ENCODE measurements at places on chromosomes 12 and 14. TPM values are rescaled to one million over a fixed set of nuclear protein-coding genes. Genes with fewer than 3 reads are reported as not detected.

DNA sequence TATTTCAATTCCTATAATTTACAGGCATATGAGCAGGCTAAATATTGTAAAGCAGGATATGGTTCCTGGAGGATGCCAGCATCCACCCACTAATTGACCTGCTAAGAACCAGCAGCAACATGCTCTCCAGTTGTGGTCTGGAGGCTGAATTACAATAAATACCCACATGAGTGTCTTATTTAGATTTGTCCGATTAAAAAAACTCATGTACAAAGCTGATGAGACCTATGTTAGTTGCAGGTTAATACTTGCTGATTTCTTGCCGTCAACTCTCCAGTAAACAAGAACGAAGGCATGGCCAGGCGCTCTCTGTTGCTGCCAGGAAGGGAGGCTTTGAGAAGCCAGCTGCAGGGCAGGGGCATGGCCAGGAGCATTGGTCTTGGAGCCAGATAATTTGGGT, 169.3 kb upstream of the PRICKLE1 start:
- peaks cover 39% of the 10 kb centered on the region for H3K4me1 ChIP-seq
- H3K4me3 ChIP-seq, result no peak overlapping the region
- DNase-seq, result no peak

PDZRN4 gene
- not detected for total RNA-seq

GRCh38 chr14:66072190-66073084, 413.7 kb upstream of the CCDC196 start:
- H3K36me3 ChIP-seq, result no peaks in the 10 kb centered on the region
- H3K4me3 ChIP-seq, result no peak overlapping the region
- H3K27ac ChIP-seq, result no peak overlapping the region
- H3K27me3 ChIP-seq, result no peaks in the 10 kb centered on the region
- peaks cover 19% of the 10 kb centered on the region for H3K4me1 ChIP-seq

DNA sequence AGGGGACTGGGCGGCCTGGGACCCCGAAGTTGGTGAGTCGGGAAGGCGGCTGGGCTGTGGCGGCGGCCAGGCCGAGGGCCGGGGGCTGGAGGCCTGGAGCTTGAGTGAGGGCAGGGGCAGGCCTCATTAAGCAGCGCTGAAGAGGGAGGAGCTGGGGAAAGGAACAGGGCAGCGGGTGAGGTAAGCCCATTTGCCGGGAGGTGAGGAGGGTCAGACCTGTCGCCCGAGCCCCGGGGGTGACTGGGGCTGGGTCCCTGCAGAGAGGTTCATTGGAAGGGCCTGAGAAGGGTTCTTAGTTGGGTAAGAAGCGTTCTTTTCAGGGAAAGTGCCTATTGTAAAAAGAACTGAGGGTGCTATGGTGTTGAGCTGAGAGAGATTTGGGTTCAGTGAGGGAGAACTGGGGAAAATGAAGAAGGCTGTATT, 441 bp downstream of the RAB5B start:
- no peaks in the 10 kb centered on the region for H3K27me3 ChIP-seq
- peaks cover 17% of the 10 kb centered on the region for H3K4me1 ChIP-seq
- H3K4me3 ChIP-seq, result peak overlapping the region; percentile 97
- DNase-seq, result peak; percentile 73

- no peaks in the 10 kb centered on the region for H3K4me1 ChIP-seq
- H3K4me3 ChIP-seq, result no peak overlapping the region
- H3K27me3 ChIP-seq, result no peaks in the 10 kb centered on the region
- no peak overlapping the region for H3K27ac ChIP-seq
- no peak for DNase-seq
These were observed 28.3 kb upstream of the LIN7A start for GRCh38 chr12:80966001-80966400.

GYS2 gene
- not detected for total RNA-seq

DNA sequence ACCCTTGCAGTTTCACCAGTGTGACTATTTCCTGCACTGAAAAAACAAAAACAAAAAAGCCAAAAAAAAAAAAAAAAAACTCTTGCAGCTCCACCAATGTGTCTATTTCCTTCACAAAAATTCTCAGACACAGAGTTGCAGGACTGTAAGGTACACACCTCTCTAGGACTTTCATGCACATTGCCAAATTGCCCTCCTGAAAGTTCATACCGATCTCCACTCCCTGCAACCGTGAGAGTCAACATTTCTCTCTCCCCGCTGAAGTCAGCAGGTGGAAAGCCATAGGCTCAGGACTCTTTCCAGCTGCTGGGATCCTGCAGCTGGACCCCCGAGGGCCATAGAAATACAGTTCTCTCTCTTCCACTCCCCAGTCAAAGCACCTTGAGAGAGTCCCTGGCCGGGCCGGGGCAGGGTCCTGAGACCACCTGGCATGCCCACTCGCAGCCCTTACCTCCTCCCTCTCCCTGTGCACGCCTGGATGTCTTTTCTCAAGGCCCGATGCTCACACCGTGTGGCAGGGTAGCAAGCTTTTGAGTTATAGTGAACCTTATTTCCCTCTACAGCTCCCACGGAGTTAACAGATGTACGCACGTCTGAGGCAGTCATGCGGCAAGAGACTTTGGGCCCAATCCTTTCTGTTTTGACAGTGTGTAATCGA, 23.6 kb downstream of the MMAB start:
- H3K4me3 ChIP-seq, result no peak overlapping the region
- H3K27me3 ChIP-seq, result peaks cover 39% of the 10 kb centered on the region
- peaks cover 13% of the 10 kb centered on the region for H3K4me1 ChIP-seq
- H3K36me3 ChIP-seq, result no peaks in the 10 kb centered on the region
- no peak overlapping the region for H3K27ac ChIP-seq

- no peaks in the 10 kb centered on the region for H3K27me3 ChIP-seq
- peaks cover 88% of the 10 kb centered on the region for H3K36me3 ChIP-seq
- H3K27ac ChIP-seq, result no peak overlapping the region
- DNase-seq, result no peak
- no peaks in the 10 kb centered on the region for H3K4me1 ChIP-seq
These were observed 16.2 kb downstream of the SUPT16H start for GRCh38 chr14:21367582-21368144.

DNA sequence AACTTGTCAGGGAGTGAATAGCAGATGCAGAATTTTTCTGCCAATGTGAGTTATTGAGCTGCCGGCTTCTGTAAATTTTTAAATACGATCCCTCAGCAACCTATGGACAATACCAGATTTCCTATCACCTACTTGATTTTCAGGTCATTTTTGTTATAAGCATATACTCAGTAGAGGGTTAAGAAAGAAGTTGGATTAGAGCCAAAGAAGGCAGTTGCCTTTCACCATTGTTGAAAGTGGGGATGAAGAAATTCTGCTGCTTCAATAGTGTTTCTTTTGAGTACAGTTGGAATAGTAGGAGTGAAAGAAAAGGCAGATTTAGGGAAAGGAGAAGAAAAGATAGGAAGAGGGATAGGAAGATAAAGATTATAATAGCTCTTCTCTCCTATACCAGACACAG, 197.1 kb downstream of the ATP23 start:
- DNase-seq, result no peak
- no peak overlapping the region for H3K4me3 ChIP-seq
- H3K36me3 ChIP-seq, result no peaks in the 10 kb centered on the region
- peaks cover 15% of the 10 kb centered on the region for H3K27me3 ChIP-seq
- H3K27ac ChIP-seq, result no peak overlapping the region
- no peaks in the 10 kb centered on the region for H3K4me1 ChIP-seq

- H3K4me1 ChIP-seq, result peaks cover 2% of the 10 kb centered on the region
- no peak for DNase-seq
- no peak overlapping the region for H3K4me3 ChIP-seq
- no peaks in the 10 kb centered on the region for H3K36me3 ChIP-seq
These were observed 125.4 kb downstream of the LLPH start for GRCh38 chr12:66004922-66005703.
